Naive thymus-derived CD4-positive, alpha-beta T cell (primary cell): ENCODE measurements at places on chromosomes 1 and 21. TPM values are rescaled to one million over a fixed set of nuclear protein-coding genes. Genes with fewer than 3 reads are reported as not detected.

DNA sequence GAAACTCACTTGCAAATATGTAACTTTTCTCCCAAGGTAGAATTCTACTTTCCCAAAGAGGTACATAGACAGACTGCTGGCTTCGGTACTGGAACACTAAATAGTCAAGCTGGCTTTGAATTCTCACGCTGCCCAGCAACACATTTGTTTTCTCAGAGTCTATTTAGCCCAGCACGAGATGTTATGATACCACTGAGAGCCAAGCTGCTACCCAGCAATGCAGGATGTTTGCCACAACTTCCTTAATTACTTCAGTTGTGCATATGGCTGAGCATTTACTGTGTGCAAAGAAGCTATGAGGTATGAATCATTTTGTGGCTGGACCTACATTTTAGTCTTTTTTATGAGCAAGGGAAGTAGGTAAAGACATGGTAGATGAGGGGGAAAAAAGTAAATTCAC is 793.2 kb downstream of the PLA2G4A start:
- H3K27ac ChIP-seq: no peak overlapping the region
- no peaks in the 10 kb centered on the region for H3K36me3 ChIP-seq
- no peak for DNase-seq
- no peaks in the 10 kb centered on the region for H3K4me1 ChIP-seq

GRCh38 chr1:42788021-42788420 is 3.2 kb downstream of the TMEM269 start:
- H3K4me3 ChIP-seq: no peak overlapping the region
- no peaks in the 10 kb centered on the region for H3K27me3 ChIP-seq
- no peak for DNase-seq
- peaks cover 5% of the 10 kb centered on the region for H3K4me1 ChIP-seq

GRCh38 chr1:51572365-51572764 is 44.5 kb upstream of the OSBPL9 start:
- peaks cover 36% of the 10 kb centered on the region for H3K4me1 ChIP-seq
- H3K4me3 ChIP-seq: no peak overlapping the region
- H3K36me3 ChIP-seq: no peaks in the 10 kb centered on the region
- no peak for DNase-seq
- H3K27ac ChIP-seq: no peak overlapping the region

GRCh38 chr1:110163591-110163990 is 13.3 kb downstream of the SLC6A17 start:
- no peaks in the 10 kb centered on the region for H3K27me3 ChIP-seq
- no peaks in the 10 kb centered on the region for H3K36me3 ChIP-seq
- no peak overlapping the region for H3K4me3 ChIP-seq
- no peak overlapping the region for H3K27ac ChIP-seq

GRCh38 chr1:169904834-169905233 is 11.1 kb upstream of the SCYL3 start:
- no peaks in the 10 kb centered on the region for H3K4me1 ChIP-seq
- H3K27me3 ChIP-seq: no peaks in the 10 kb centered on the region
- DNase-seq: no peak
- H3K4me3 ChIP-seq: no peak overlapping the region

DNA sequence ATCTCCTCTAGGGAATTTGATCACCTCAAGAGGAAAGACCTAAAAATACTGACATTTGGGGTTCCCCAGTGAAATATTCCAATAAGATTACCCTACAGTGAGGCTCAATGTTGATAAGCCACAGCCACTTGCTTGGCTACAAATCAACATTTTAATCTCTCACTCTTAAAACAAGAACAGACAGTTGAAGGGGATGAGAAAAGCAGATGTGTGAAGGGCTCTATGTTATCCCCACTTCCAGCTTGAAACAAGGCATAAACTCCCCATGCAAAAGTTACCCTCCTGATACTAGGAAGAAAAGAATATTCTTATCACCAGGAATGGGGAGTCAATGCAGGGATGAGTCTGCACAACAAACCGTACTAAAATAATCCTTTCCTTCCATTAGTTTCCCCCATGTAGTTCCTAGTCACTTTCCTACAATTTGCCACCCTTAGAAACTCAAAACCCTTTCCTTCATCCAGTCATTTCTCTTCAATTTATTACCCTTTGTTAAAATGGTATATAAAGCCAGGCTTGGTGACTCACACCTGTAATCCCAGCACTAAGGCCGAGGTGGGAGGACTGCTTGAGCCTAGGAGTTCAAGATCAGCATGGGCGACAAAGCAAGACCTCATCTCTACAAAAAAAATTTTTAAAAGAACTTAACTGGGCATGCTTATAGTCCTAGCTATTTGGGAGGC is 29.5 kb downstream of the LPGAT1 start:
- DNase-seq: no peak
- no peaks in the 10 kb centered on the region for H3K4me1 ChIP-seq
- no peaks in the 10 kb centered on the region for H3K36me3 ChIP-seq
- no peak overlapping the region for H3K4me3 ChIP-seq
- H3K27me3 ChIP-seq: no peaks in the 10 kb centered on the region
- no peak overlapping the region for H3K27ac ChIP-seq

GRCh38 chr1:24417681-24418080 is 2.1 kb downstream of the NIPAL3 start:
- H3K27ac ChIP-seq: peak overlapping the region; percentile 74
- no peaks in the 10 kb centered on the region for H3K27me3 ChIP-seq
- peak overlapping the region; percentile 76 for H3K4me3 ChIP-seq
- no peak for DNase-seq
- peaks cover 38% of the 10 kb centered on the region for H3K36me3 ChIP-seq
- H3K4me1 ChIP-seq: peaks cover 38% of the 10 kb centered on the region

- H3K27ac ChIP-seq: no peak overlapping the region
- no peaks in the 10 kb centered on the region for H3K4me1 ChIP-seq
- peaks cover 67% of the 10 kb centered on the region for H3K36me3 ChIP-seq
- no peak overlapping the region for H3K4me3 ChIP-seq
- DNase-seq: no peak
Measured at GRCh38 chr1:32045772-32046171, 27.0 kb upstream of the TMEM39B start.

DNA sequence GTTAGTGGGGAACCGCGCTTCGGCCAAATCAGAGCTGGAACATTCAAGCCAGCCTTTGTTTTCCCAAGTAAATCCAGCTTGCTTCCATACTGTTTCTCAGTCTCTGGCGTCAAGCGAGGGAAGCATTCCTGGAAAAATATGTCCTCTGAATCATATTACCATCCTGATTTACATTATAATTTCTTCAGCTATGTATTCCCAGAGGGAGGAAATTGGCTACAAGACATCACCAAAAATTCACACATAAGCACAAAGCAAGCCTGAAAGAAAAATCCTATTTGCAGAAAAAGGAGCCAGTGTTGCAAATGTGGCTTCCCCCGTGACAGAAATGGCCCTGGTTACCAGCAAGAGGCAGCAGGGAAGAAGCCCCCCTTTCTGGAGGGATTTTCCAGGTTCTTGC is 233.3 kb downstream of the KCNJ6 start:
- H3K4me3 ChIP-seq: no peak overlapping the region
- H3K36me3 ChIP-seq: no peaks in the 10 kb centered on the region
- no peaks in the 10 kb centered on the region for H3K27me3 ChIP-seq
- DNase-seq: no peak
- H3K27ac ChIP-seq: no peak overlapping the region
- no peaks in the 10 kb centered on the region for H3K4me1 ChIP-seq

The C8A gene
- not detected for total RNA-seq

The CFAP141 gene
- total RNA-seq: not detected

The CLDN8 gene
- not detected for total RNA-seq

The CAPN8 gene
- total RNA-seq: 0.21 TPM

The C1orf141 gene
- not detected for total RNA-seq
